ENCODE measurements at places on chromosomes 7 and 10.

- DNase-seq: peak; percentile 70
These were observed 11.6 kb upstream of the TNPO3 start for GRCh38 chr7:129066290-129067131.

GRCh38 chr7:101018271-101019167, 1.4 kb upstream of the MUC17 start:
- no peak for DNase-seq

DNA sequence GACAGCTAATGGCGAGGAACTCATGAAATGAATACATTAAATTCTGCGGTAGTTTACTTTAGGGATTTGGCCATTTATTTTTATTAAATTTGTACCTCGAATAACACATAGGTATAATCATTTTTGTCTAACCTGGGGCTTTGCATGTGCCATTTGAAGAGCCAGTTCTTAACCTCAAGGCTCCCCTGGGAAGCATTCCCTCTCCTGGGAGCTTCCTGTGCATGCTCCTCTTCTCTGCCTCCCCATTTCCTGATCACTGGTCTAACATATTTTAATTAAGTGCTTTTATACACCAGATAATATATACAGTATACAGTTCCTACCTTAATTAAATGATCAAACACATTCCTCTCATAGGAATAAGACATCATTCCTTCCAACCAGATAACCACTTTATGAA, 183.9 kb upstream of the FZD1 start:
- DNase-seq: no peak

DNA sequence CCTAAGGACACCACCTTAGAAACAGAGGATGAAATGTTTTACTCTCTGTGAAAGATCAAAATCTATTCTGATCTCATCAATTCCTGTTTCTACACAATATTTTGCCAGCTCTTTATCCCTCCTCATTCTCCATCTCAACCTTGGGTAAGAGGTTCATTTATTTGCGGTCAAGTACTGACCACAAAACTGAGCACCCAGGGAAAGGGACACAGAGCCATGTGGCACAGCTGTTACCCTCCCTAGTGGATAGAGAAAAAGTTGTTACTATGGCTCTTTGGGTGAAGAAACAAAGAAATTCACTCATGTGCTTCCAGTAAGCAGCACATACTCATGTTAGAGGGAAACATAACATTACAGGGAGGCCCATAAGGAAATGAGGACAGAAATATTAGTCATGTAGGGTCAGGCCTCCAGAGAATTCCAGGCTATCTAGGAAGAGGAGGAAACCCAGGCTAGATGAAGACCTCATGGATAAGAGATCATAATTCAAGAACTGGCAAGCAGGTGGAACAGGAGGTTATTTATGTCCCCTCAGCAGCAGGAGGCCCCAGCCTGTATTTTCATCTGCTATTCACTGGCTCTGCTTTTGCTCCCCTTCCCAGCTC, 114.5 kb downstream of the ATE1 start:
- no peak for DNase-seq

- DNase-seq: no peak
These were observed 35.9 kb downstream of the LRRC4 start for GRCh38 chr7:127995156-127995880.

Measured in HAP-1 (cell line).